Activated CD8-positive, alpha-beta memory T cell treated with anti-CD3 and anti-CD28 coated beads, Interleukin-2, amount 50 U/mL, for 4 hours (primary cell): ENCODE measurements at places on chromosomes 1 and 21.

GRCh38 chr1:66168467-66168887 lies 365.5 kb upstream of the SGIP1 start:
- DNase-seq = no peak

GRCh38 chr21:36567216-36567885 lies 87.4 kb upstream of the CLDN14 start:
- DNase-seq = no peak

- no peak for DNase-seq
Observed at GRCh38 chr1:22197644-22198043, 54.7 kb upstream of the WNT4 start.

DNA sequence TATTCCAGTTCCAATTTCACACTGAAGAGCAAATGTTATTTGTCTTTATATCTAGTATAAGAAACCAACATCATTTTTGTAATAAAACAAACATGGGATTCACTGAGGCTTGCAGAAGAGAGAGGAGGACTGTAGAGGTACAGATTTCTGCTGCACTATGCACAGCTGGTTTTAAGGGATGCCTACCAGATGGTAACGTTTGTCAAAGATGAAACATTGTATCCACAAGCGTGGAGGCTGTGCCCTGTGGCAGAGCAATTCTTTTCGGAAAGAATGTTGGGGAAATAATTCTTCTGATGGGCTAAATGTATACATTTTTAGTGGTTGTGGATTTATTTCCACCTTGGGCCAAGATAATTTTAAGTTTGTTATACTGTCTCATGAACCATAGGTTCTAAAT lies 272.4 kb downstream of the DUSP10 start:
- no peak for DNase-seq

DNA sequence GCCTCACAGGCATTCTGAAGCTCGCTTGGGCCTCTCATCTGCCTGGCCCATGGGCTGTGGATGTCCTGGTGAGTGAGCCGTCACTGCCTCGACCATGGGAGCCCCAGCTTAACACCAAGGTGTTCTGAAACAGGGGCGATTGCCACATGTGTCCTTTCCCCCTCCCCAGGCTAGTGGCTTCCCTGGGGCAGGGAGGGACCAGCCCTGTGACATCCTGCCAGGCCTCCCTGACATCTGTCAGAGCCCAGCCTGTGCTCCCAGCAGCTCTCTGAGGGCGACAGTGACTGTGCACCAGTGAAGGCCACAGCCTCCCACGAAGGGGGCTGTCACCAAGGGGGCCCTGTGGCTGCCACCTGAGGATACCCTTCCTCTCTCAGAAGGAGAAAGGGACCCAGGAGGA lies 35.9 kb upstream of the CCDC27 start:
- no peak for DNase-seq

DNA sequence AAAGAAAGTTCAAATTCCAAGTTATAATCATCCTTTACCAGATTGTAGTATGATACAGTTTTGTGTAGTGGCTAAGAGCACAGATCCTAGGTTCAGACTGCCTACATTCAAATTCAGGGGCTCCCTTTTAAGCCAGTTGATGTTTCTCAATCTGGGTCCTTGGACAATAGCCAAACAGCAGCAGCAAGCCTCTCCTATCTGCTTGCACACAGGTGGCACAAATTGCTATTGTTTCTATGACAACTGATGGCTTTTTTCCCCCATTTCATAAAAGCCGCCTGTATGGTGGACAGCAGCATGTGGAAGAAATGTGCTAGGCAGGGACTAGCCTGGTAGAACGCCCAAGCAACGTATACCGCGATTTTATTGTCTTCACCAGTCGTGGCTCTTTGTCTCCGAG lies 76.5 kb downstream of the S1PR1 start:
- DNase-seq = no peak

GRCh38 chr1:8984203-8984602 lies 38.5 kb downstream of the CA6 start:
- DNase-seq = no peak
